Cortex of kidney (tissue), 1 donor: ENCODE measurements at places on chromosomes 7 and 10.

GRCh38 chr10:113872139-113873030 lies 17.9 kb downstream of the NHLRC2 start:
- no peak for DNase-seq

DNA sequence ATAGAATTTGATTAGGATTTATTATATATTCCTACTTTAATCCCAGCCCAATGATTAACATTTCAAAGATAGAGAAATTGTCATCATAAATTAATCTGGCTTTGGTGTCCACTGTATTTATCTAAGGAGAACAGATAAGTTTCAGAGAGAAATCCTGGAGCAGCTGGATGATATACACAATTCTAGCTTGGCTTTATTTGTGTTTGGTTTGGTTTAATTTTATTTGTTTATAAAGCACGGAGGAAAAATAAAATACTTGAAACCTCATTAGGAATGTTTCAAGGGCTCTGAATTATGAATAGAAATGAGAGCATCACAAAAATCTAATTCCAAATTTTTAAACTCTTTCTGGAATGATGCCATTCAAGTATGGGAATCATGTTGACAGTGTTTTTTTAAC lies 42.1 kb downstream of the SEMA3D start:
- no peak for DNase-seq

GRCh38 chr10:20596911-20597310 lies 300.2 kb downstream of the NEBL start:
- DNase-seq, result no peak

DNA sequence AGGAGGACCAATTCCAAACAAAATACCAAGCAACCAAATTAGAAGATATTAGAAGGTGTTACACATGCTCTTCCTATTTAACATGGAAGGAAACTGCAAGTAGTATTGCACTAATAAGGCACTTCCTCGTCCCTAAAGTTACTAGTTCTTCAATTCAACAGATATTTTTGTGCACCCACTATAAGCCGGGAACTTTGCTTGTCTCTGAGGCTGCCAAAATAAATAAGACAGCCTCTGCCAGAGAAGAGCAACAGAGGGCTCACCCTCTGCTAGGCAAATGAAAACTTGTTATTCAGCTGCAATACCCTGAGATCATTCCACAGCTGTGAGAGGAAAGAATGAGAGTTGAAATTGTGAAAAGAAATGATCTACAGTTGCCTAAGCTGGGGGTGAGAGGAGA lies 37.4 kb upstream of the GSAP start:
- no peak for DNase-seq

GRCh38 chr10:30537586-30537985 lies 92.0 kb downstream of the LYZL2 start:
- no peak for DNase-seq

GRCh38 chr10:100391163-100392002 lies 44.4 kb downstream of the SCD start:
- no peak for DNase-seq

GRCh38 chr7:25356534-25357151 lies 128.4 kb upstream of the NPVF start:
- DNase-seq, result no peak

GRCh38 chr10:12973149-12973718 lies 28.3 kb downstream of the CCDC3 start:
- DNase-seq, result no peak

- DNase-seq, result no peak
Measured at GRCh38 chr10:103936022-103936421, 18.0 kb upstream of the STN1 start.

GRCh38 chr7:143389316-143390103 lies 8.4 kb downstream of the ZYX start:
- no peak for DNase-seq

GRCh38 chr10:73225518-73225917 lies 21.5 kb downstream of the DNAJC9 start:
- DNase-seq, result no peak

DNA sequence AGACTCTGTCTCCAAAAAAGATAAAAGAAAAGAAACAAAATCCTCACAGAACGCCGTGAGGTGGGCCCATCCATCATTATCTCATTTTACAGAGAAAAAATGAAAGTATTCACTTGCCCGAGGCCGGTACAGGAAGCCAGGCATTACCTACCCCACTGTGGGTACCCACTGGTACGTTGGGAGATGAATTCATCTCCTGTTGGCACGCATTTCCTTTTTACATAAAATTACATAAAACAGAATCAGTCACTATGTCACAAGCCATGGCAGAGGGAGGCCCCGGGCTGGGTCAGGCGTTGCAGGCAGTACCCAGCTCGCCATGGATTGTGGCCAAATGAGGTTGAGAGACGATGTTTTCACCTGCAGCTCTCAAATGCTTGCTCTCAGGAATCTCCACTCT lies 38.6 kb upstream of the TNRC18 start:
- no peak for DNase-seq

- DNase-seq, result no peak
Measured at GRCh38 chr7:32416846-32417245, 73.3 kb downstream of the LSM5 start.

DNA sequence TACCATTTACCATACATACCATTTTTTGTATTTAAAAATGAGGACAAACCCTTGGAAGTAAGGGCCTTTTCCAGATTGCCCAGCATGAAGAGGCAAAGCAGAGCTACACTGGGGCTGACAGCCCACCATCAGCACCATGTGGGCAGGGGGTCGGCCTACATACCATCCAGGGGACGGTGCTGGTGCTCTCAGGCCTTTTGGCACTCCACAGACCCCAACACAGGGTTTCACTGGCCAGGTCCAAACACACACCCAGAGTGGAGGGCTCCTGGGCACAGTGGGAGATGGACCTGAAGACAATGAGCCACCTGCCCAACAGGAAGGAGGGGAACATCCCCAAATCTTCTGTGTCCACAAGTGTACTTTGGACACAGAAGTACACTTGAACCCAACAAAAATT lies 69.2 kb upstream of the CAMK2B start:
- no peak for DNase-seq

- DNase-seq, result no peak
Measured at GRCh38 chr10:124869941-124870340, 68.3 kb downstream of the ABRAXAS2 start.

GRCh38 chr7:111753968-111754367 lies 191.7 kb upstream of the IMMP2L start:
- DNase-seq, result no peak

DNA sequence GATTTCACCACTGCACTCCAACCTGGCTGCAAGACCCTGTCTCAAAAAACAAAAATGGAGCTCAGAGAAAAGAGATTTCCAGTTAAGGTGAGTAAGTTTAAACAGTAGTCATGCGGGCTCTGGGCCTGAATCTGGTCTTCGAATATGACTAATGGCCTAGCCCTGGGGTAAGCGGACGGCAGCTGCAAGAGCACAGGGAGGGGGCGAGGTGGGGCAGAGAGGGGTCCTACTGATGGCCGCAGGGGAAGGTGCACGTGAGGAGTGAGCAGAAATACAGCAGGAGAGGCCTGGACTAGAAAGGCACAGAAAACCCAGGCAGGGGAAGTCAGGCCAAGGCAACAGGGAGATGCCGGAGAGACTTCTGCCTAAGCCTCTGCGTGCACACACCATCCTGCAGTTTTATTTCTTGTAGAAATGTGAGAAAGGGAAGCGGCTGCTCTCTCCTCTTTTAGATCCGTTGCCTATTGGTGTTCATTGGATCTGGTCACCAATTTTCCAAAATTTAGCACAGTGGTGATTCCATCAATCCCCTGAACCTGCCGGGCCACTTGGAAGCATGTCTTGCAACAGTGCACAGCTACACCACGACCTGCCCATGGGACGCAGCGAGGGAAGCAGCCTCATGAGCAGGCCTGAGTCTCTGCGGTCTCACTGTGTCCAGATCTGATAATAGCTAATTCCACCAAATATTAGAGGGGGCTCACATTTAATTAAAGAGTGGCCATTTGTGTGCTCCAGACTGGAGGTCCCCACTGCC lies 139.0 kb downstream of the PAXIP1 start:
- no peak for DNase-seq

- DNase-seq, result no peak
Measured at GRCh38 chr7:27382307-27382706, 139.7 kb downstream of the EVX1 start.

- DNase-seq, result no peak
Measured at GRCh38 chr7:104790440-104790839, 223.6 kb upstream of the KMT2E start.

DNA sequence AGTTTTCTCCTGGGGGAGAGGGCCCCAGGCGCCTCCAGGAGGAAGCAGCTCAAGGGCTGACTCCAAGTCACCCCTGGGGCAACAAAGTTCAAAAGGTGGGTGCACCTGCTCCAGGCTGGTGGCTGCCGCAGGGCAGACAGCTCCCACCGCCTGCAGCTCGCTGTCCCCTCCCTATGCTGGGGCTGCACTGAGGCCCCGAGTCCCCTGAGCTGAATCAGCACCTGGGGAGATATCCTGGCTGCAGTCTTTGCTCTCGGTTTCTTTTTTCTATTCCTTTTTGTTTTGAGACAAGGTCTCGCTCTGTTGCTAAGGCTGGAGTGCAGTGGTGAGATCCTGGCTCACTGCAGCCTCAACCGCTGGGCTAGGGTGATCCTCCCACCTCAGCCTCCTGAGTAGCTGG lies 183.4 kb downstream of the DNAJB6 start:
- DNase-seq, result no peak

GRCh38 chr10:126407831-126408230 lies 19.6 kb upstream of the ADAM12 start:
- DNase-seq, result no peak

DNA sequence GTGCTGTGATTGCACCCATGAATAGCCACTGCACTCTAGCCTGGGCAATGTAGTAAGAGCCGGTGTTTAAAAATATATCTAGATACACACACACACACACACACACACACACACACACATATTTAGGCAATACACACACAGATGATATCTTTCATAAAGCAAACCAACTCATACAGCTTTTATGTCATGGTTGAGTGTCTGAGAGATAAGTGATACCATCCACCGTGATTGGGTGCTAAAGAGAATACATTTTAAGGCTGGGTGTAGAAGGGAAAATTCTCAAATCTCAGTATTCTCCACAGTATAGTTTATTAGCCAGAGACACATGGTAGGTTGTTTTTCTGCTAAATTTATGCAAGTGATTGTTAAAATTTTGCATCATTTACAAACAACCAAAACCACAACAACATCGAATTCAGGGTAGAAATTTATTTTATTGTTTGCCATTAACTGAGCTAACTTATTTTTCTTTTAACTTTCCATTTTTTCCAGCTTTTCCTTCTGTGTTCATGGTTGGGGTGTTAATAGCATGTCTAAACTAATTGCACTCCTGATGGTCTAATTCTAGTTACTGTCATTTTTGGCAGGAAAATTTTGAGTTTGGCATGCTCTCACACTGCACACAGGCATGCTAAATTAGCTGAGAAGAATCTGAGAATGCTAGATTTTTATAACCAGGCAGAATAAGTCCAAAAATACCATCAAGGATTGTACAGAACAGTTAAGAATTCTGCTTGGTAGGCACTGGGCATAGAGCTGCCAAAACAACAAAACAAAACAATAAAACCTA lies 57.9 kb upstream of the SYPL1 start:
- DNase-seq, result no peak

- DNase-seq, result no peak
Measured at GRCh38 chr7:109126404-109127050, 556.9 kb downstream of the DNAJB9 start.

GRCh38 chr10:30861221-30861620 lies 170.4 kb downstream of the ZNF438 start:
- DNase-seq, result no peak

GRCh38 chr7:130781346-130781745 lies 47.3 kb upstream of the KLF14 start:
- DNase-seq, result no peak

- no peak for DNase-seq
Measured at GRCh38 chr7:158952776-158953175, 96.4 kb downstream of the DYNC2I1 start.

DNA sequence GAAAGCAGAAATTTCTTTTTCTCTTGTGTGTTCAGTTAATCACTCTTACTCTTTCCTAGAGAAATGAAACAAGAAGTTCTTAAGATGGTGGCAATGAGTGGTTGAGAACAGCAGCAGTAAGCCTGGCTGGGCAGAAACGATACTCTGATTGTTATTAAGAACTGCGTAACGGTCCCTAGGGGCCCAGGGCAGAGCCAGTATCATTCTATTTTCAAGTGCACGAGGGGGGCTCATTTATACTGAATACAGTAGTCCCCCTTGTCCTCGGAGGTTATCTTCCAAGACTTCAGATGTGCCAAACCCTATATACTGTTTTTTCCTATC lies 64.9 kb downstream of the EEPD1 start:
- DNase-seq, result no peak
